ENCODE measurements at places on chromosomes 2 and 18.

DNA sequence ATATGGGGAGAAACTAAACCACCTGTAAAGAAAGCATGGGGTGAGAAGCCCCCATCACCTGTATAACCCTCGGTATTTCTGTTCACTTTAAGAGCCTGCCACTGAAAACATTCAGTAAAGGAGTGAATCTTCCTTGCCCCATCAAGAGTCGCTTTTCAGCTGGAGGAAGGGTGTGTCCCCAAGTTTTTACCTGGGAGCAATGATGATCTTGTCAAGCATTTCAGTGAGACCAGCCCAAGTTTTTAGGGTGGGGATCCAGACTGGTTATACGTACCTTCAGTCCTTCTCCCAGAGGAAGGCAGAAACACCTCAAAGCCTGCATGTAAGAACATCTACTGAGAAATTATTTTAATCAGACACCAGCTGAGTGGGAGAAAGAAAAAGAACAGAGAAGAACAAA is at the start of gene DSG1:
DSG1 (plus strand) TSS at position 301 of the 400 bp plus-strand sequence. CDS start 141 bp downstream, outside the sequence.
- no peak for DNase-seq

- no peak for DNase-seq
Measured at GRCh38 chr18:28065031-28065792, 111.7 kb downstream of the CDH2 start.

GRCh38 chr2:202007015-202007982 is 26.4 kb upstream of the FZD7 start:
- no peak for DNase-seq

GRCh38 chr18:59231114-59231513 is 11.2 kb downstream of the GRP start:
- no peak for DNase-seq

- DNase-seq: no peak
Measured at GRCh38 chr2:147538088-147538487, 306.7 kb upstream of the ACVR2A start.

Measured in CD4-positive, alpha-beta T cell treated with Interleukin-17A for 4 hours (primary cell).